Stimulated activated CD8-positive, alpha-beta memory T cell treated with anti-CD3 and anti-CD28 coated beads, Interleukin-15, amount 100 ng/mL, for 1 hour (primary cell): ENCODE measurements at places on chromosomes 12 and 14.

DNA sequence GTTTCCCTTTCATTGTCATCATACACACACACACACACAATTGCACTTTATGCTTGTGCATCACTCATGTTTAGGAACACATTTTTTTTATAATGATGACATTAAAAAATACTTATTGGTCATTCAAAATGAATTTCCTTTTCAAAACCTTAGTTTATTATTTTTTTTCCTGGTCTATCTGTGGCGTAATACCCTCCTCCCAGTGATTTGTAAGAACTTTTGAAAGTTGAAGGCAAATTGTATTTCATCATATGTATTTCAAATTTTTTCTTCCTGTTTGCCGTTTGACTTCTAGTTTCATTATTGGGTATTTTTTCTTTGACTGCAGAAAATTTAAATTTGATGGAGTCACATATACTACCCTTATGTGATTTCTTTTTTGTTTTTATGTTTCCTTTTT lies 2.5 kb upstream of the LRRK2 start:
- DNase-seq, result no peak

GRCh38 chr12:93536111-93536765 lies 36.2 kb upstream of the SOCS2 start:
- no peak for DNase-seq

- DNase-seq, result no peak
Measured at GRCh38 chr14:29892327-29892726, 35.3 kb downstream of the PRKD1 start.

GRCh38 chr12:47967461-47968321 lies 4.3 kb downstream of the TMEM106C start:
- DNase-seq, result no peak

- no peak for DNase-seq
Measured at GRCh38 chr14:30874120-30874998, at the start of gene COCH. COCH (plus strand) TSS chr14:30874559; CDS start chr14:30874939, 380 bp downstream.

DNA sequence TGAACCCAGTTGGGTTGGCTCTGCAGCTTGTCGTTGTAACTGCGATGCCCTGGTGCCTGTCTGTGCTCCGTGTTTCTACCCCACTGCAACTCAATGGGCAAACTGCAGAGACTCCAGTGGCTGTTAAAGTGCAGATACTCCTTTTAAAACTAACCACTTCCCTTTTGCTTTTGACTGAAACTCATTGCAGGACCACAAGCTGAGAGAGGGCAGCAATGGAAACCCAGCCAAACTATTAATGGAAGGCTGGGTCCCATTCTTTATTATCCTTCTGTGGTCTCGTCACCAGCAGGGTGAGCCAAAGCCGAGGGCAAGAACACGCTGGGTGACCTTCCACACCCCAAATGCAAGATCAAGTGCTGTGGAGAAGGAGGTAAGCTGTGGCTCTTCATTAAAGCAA lies 910.4 kb downstream of the VRK1 start:
- no peak for DNase-seq

DNA sequence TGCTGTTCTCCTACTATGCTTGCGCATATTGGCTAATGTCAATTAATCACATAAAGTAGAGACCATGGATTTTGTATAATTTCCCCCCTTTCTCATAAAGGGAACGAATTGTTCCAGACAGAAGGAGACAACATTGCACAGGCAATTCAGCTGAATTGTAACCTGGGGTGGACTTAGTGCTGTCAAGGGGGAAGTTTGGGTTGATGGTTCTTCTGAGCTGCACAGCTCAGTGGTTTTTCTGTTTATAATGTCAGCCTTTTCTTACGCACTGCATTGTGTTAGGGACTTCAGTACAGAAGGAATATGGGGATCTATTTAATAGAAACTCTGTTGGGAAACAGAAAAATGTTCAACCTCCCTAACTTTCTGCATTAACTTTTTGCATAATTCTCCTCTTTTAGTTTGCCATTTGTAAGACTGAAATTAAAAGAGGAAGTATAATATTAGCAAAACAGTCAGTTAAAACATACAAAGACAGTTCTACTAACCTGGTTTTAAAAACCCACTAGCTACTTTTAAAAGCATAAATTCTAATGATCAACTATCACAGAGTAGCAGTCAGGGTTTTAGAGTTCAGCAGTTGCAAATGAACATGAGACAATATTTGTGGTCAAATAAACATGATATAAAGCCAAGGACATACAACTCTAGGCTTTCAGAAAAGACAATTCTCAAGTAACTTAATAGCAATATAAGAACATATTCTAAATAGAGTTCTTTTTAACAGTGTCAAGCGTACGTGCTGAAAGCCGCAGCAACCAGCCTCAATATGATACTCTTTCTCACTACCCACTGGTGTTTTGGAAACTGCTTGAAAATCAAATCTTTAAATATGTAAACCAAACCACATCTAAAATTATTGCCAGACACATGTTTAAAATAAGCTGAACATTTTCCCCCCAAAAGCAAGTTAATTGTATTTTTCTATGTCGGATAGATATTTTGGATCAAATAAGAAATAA lies 393.0 kb downstream of the FSCB start:
- no peak for DNase-seq

GRCh38 chr14:56357428-56357827 lies 222.2 kb upstream of the TMEM260 start:
- no peak for DNase-seq
